Stimulated activated CD4-positive, alpha-beta T cell treated with anti-CD3 and anti-CD28 coated beads, Interleukin-15, amount 100 ng/mL, for 1 hour (primary cell): ENCODE measurements at places on chromosomes 4 and X.

DNA sequence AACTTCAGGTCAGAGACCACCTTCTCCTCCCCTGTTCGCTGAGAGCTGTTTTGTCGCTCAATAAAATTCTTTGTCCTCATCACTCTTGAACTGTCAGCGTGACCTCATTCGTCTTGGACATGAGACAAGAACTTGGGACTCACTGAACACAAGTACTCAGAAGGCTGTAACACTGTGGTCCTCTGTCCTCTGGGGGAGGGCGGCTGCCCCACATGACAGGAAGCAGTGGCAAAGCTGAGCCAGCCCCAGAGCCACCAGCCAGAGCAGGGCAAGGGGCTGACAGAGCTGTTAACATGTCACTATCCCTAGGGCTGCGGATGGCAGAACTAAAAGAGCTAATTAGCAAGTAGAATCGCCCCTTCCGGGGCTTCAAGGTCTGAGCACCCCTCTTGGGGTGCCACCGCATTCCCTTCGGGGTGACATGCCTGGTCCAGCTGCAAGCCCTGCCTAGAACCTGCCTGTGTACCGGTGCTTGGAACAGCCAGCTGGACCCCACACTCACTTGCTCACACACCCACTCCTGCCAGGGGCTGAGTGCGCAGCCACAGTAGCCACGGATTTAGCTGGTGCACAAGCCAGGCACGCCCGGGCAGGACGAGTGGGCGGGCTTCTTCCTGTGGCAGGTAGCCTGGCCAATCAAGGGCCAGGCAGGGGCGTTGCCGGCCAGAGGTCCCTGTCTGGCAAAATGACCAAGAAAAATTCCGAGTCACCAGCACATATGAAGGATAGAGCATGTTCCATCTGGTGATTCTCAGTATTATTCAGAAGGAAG is 648.6 kb upstream of the AGA start:
- DNase-seq, result no peak

DNA sequence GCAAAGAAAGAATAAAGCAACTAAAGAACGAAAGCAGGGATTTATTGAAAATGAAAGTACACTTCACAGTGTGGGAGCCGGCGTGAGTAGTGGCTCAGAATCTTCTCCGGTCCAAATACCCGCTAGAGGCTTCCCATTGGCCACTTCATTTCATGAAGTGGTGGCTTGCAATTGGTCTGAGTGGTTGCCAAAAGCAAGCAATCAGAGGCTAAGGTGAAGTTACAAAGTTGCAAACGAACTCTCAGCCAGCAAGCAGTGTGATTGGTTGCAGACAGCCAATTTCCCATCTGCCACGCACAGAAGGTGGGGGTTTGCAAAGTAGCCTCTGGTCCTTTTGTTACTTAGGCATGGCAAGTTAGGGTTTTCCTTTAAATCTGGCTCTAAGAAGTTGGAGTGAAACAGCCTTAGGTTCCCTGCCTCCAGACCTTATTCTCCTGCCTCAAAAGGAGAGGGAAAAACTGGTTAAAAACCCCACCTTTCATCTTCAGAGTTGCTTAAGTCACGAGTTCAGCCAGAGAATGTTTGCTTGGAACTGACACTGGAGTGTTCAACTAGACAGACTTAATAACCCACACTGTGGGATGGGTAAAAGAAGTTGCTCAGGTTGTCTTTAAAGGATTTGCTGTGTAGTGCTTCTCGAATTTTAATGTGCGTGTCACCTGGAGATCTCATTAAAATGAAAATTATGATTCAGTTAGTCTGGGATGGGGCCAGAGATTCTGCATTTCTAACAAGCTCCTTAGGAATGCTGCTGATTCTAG is 6.9 kb upstream of the CLOCK start:
- no peak for DNase-seq

GRCh38 chrX:122880952-122881351 is 303.1 kb upstream of the GRIA3 start:
- DNase-seq, result no peak

- no peak for DNase-seq
These were observed 67.9 kb downstream of the TAB3 start for GRCh38 chrX:30821116-30821515.

GRCh38 chr4:53432528-53433424 is 55.3 kb downstream of the FIP1L1 start:
- no peak for DNase-seq

DNA sequence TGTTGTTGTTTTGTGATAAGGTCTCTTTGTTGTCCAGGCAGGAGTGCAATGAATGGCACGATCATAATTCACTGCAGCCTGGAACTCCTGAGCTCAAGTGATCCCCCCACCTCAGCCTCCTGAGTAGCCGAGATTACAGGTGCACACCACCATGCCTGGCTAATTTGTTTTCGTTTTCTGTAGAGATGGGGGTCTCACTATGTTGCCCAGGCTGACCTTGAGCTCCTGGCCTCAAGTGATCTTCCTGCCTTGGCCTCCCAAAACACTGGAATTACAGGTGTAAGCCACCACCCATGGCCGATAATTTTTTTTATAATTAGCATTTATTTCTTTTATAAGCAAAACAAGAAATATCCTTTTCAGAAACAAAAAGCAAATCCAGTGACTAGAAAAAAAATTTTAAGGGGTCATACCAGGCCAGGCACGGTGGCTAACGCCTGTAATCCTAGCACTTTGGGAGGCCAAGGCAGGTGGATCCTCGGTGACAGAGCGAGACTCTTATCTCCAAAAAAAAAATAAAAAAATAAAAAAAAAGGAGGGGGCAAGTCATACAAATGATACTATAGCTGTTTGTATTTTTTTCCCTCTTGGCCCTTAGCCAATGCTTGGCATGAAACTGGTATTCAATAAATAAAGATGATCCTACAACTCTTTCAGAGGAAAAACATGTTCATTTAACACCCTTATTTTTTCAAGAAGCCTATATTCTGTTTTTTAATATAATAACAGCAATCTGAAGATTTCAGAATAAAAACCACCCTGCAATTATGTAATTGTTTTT is 3.4 kb downstream of the PLAC8 start:
- DNase-seq, result no peak

- DNase-seq, result no peak
These were observed 19.7 kb downstream of the SPIN3 start for GRCh38 chrX:56975611-56976010.

GRCh38 chr4:143489106-143489505 is 24.4 kb upstream of the SMARCA5 start:
- DNase-seq, result no peak

GRCh38 chrX:20523626-20524312 is 257.1 kb upstream of the RPS6KA3 start:
- no peak for DNase-seq

GRCh38 chr4:7964459-7964858 is 24.8 kb upstream of the AFAP1 start:
- DNase-seq, result no peak

- DNase-seq, result no peak
These were observed 37.4 kb downstream of the PPP2R2C start for GRCh38 chr4:6435010-6435409.

- no peak for DNase-seq
These were observed 288.4 kb downstream of the BCOR start for GRCh38 chrX:39809331-39809730.

GRCh38 chr4:56115898-56116297 is 167.2 kb downstream of the CEP135 start:
- no peak for DNase-seq

DNA sequence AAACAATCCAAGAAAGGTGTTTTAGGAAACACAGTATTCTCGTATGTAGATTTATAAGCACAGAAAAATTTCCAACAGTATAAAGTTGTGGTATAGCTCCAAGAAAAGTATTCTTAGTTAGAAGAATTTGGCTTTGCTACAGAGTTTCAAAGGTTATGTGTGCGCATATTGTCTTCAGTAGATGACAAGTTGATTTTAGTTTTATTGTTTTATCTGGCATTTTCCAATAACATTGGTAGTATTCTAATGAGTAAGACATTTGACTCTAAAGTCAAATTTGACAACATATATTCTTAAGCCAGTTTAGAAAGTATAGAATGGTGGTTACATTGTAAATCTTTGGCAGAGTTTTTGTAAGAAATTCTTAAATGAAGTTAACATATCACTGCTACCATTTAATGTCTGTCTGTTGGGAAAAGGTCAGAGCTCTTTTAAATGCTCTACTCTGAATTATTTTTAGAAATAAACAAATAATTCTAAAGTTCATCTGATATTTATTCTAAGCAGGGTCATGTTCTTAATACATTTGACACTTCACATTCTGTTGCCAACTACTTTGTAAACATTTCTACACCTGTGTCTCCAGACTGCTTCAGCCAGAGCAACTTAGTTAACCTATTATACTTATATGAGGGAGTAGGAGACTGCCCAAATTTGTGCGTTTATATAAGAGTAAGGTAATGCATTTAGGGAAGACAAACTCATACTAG is 30.0 kb downstream of the CLCN3 start:
- DNase-seq, result no peak

DNA sequence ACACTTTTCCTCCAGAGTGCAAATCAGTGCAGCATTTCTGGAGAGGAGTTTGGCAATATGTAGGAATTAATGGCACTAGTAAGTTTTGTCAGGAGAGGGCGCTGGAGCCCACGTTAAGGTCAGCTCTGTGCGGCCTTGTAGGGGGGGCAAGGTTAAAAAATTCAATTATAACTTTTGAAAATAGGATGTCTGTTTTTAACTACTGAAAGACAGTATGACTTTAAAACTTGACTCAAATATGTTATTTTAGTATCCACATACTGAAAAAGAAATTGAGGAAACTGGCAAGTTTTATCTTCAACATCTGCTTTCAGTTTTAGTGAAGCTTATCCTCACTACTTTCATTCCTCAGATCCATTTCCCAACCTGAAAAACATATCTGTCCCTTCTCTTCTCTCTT is 30.9 kb upstream of the HSD17B13 start:
- no peak for DNase-seq

DNA sequence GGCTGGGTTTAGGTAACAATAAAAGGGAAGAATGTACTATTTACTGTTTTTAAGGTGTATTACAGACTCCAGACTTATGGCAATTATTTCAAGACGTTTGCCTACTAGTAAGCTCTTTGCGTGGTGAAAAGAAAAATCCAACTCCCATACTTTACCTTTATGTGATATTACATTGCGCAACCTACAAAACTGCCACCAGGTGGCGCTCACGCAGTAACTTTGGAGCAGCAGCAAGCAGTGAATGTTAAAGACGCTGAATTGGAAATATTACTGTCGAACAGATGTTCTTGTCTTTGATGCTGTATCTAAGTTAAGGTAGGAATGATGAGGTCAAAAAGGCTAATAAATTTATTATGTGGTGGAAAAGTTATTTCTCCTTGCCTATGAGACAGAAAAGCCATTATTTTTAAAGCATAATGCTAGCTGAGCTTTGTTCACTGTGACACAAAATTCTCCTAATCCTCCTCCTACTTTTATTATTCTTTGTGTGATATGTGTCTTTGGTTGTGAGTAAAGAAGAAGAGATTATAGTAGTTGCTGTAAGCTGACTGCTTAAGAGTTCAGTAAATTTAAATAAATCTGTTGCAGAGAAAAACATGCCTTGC is 1099.8 kb upstream of the TENM3 start:
- peak; percentile 52 for DNase-seq

DNA sequence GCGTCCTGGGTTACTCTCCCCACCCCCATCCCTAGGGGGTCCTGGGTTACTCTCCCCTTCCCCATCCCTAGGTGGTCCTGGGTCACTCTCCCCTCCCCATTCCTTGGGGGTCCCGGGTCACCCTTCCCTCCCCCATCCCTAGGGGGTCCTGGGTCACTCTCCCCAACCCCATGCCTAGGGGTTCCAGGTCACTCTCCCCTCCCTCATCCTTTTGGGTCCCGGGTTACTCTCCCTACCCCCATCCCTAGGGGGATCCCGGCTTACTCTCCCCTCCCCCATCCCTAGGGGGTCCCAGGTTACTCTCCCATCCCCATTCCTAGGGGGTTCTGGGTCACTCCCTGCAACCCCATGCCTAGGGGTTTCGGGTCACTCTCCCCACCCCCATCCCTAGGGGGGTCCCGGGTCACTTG is 1.5 kb downstream of the ASMTL start:
- DNase-seq, result no peak

GRCh38 chrX:97531825-97532224 is 648.1 kb downstream of the RPA4 start:
- DNase-seq, result no peak

- DNase-seq, result no peak
These were observed 19.8 kb downstream of the SNX25 start for GRCh38 chr4:185229021-185229818.

DNA sequence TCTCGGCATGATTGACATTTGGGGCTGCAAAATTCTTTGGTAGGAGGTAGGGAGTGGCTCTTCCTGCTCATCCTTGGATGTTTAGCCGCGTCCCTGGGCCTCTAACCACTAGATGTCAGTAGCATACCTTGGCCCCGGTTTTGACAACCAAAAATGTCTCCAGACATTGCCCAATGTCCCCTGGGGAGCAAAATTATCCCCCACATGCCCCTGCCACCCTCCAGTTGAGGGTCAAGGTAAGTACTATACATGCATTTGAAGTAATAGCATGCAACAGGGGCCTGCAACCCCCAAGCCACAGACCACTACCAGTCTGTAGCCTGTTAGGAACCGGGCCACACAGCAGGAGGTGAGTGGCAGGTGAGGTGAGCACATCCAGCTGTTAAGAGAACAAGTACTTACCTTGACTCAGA is 17.6 kb upstream of the KIAA1210 start:
- DNase-seq, result no peak

- no peak for DNase-seq
These were observed 134.2 kb downstream of the SPOCK3 start for GRCh38 chr4:167100120-167100519.

- no peak for DNase-seq
These were observed 2.7 kb upstream of the ALAS2 start for GRCh38 chrX:55033429-55033828.

DNA sequence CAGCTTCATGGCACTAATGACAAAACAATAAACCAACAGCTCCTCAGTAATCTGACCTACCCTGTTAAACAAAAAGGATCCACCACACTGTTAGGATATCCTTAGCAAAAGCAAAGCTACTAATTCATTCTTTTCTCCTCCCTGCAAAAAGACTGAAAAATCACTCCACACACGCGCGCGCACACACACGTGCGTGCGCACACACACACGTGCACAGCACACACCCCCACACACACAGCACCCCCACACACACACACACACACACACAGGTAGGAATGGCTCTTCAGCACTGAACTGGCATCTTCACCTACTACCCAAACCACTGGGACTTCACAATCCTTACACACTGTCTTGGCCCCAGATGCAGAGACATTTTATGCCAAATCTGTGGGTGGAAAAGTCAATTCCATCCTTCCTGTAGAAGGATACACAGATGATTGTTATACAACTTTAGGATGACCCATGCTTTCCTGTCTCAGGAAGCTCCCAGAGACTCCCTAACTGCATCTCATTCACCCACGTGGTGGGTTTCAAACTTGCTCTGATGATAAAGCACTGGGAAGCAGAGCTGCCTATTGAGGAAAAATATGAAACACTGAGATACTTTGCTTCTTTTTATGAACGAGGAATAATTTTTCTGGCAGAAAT is 102.5 kb downstream of the TSPAN5 start:
- no peak for DNase-seq

- DNase-seq, result no peak
These were observed 64.4 kb upstream of the KLHL13 start for GRCh38 chrX:118181030-118181429.
